ENCODE measurements at places on chromosomes 13 and 19. TPM values are rescaled to one million over a fixed set of nuclear protein-coding genes. Genes with fewer than 3 reads are reported as not detected.
A peak's percentile ranks its signal among the peaks of the same experiment; 100 is the strongest.

DNA sequence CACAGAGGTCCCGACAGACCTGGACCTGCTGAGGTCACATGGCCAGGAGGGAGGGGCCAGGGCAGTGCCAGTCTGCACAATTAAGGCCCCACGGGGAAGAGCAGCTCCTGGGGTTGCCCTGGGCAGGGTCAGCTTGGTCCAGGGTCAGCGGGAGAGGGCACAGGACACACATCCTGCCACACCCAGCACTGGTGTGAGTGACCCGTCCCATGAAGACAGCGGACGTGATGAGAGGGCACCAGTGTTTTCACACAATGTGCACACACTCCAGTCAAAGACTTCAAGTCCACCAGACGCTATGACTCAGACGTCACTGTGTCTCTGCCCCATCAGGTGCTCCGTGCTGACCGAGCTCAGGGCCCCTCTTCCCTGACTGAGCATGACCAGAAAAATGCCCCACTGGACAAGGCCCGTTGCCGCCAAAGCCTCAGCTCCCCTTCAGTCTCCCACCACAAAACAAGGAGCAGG, 4.2 kb downstream of the TMEM259 start:
- DNase-seq = no peak

DNA sequence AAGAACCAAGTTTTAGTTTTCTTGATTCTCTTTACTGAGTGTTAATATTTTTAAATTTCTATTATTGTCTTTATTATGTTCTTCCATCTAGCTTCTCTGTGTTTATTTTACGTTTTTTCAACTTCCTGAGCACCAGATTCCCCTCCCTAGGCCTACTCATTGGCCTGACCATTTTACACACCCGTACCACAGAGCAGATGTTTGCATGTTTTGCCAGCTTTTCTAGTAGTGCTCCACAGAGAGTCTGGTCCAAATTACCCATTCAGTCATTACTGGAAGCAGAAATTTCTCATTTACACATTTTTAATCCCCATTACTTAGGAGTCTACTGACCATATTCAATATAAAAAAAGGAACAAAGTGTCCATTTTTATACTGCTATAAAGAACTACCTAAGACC, 66.9 kb downstream of the ING1 start:
- no peak for DNase-seq

DNA sequence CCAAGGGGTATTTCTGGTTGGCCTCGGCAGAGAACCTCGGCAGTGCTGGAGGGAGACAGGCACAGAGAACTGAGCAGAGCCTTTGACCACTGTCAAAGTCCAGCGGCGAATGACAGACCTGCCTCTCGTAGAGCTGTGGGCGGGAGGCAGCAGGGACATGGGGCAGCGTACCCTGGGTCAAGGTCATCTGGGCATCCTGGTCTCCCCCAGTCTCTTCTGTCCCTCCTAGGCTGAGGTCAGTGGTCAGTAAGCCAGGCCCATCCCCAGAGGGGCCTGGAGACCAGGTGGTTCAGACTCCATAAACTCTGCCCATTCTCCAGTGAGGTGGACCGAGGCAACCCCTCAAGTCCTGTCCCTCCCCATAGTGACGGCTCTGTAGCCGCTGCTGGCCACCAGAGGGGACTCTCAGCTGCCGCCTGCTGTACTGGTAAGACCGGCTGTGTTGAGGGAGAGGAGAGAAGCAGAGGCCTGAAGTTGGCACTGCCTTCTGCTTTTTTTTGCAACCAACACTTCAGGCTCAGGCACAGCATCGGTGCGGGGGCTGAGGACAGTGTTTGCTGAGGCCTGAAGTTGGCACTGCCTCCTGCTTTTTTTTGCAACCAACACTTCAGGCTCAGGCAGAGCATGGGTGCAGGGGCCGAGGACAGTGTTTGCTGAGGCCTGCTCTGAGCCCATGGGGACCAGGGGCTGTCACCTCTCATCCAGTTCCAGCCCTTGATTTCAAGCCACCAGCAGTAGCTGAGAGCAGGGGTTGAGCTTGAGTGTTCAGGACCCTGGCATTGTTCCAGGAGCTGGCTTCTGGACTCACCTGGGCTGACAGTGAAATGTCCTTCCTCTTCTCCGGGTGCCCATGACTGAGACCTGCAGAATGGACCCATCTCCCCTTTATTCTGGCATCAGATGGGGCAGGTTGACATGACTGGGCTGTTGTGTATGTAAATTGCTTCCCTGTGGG, at the start of gene PGLYRP2:
TSS of gene PGLYRP2 (minus strand) at position 111 of the 955 bp plus-strand sequence. CDS start 130 bp downstream, outside the sequence.
- DNase-seq = peak; percentile 17

GRCh38 chr19:10424011-10424637, 3.8 kb downstream of the PDE4A start:
- DNase-seq = peak; percentile 73

GRCh38 chr13:74771964-74772363, 637.8 kb upstream of the KLF12 start:
- DNase-seq = no peak

DNA sequence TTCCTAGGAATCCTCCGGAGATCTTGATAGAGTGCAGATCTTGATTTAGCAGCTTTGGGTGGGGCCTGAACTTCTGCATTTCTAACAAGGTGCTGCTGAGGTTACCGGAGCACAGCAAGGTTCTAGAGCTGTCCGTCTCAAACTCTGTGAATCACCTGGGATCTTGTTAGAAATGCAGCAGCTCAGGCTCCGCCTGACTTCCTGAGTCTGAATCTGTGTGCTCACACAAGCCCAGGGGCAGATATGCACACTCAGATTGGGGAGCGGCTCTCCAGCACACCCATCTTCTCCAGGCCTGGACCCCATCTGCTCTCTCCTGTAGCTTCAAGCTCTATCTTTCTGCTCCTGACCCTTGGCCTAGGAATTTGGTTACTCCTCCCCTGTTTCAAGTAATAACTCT, 3.5 kb upstream of the TEX26 start:
- no peak for DNase-seq

- no peak for DNase-seq
Measured at GRCh38 chr13:47004540-47004939, 107.7 kb upstream of the HTR2A start.

- no peak for DNase-seq
Measured at GRCh38 chr13:105446197-105446596, 1089.3 kb downstream of the EFNB2 start.

DNA sequence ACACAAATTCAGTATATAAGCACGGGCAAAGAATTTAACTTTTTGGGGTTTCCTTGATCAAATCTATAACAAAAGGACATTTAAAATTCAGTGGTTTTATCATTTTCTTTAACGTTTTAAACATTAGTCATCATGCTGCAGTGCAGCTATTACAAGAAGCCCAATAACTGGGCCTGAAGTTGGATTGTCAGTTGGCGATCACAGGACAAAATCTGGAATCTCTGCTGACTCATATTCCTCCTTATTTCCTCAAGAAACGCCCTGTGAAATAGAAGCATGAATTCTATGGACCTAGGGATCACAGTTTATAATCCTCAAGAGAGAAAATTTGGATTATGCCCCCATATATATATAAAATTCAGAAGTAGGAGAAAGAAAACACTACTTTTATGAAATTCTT, 971.6 kb upstream of the MIR17HG start:
- no peak for DNase-seq

DNA sequence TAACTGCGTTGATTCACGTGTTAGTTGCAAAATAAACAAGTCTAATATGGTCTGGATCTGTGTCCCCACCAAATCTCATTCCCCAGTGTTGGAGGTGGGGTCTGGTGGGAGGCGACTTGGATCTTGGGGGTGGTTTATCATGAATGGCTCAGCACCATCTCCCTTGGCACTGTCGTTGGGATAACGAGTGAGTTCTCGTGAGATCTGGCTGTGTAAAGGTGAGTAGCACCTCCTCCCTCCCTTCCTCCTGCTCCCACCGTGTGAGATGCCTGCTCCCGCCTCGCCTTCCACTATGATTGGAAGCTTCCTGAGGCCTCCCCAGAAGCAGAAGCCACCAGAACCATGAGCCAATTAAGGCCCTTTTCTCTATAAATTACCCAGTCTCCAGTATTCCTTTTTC, 4.8 kb downstream of the PEAK3 start:
- no peak for DNase-seq

DNA sequence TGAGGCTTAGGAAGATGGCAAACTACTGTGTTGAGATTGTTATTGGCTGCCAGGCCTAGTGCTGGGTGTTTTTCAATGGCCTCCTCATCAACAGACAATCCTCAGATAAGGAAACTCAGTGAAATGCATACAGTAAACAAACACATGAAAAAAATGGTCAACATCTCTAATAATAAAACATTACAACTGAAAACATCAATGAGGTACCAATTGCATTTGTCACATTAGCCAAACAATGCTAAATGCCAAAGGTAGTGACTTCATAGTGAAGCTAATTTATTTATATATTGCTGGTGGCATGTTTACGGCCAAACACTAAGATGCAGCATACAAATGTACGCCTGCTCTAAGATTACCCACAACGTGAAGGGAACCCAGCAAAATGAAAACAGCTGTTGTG, 224.0 kb upstream of the UBL3 start:
- DNase-seq = no peak

- no peak for DNase-seq
Measured at GRCh38 chr13:75049735-75050335, 432.1 kb downstream of the TBC1D4 start.

GRCh38 chr13:45490068-45490467, 25.3 kb downstream of the COG3 start:
- DNase-seq = no peak

Gene NCLN
- 57.7 TPM for polyA plus RNA-seq

Gene MAST1
- polyA plus RNA-seq = 1.3 TPM

Gene PTPRH
- polyA plus RNA-seq = 0.24 TPM

Gene AZU1
- 1.0 TPM for polyA plus RNA-seq

Gene NUDT15
- polyA plus RNA-seq = 25.6 TPM
